Esophagus squamous epithelium (tissue), 5 donors: ENCODE measurements at places on chromosomes 4 and X. TPM values are rescaled to one million over a fixed set of nuclear protein-coding genes. Genes with fewer than 3 reads are reported as not detected.

Gene ZFX
- 66.2 TPM for total RNA-seq

Gene PAGE4
- total RNA-seq, result not detected

Gene DHRSX
- total RNA-seq, result 4.1 TPM

Gene ADH1A
- total RNA-seq, result not detected

Gene CNOT6L
- 15.3 TPM for total RNA-seq

Gene PRKG2
- total RNA-seq, result 0.91 TPM

Gene CXCL13
- total RNA-seq, result not detected

Gene MND1
- 4.1 TPM for total RNA-seq

Gene LDOC1
- 2.1 TPM for total RNA-seq

Gene RHOXF1
- not detected for total RNA-seq

Gene RAP2C
- 21.8 TPM for total RNA-seq

Gene NDNF
- 1.3 TPM for total RNA-seq

Gene F8
- total RNA-seq, result 1.2 TPM

Gene PRDM8
- 0.59 TPM for total RNA-seq

Gene NSUN7
- 2.1 TPM for total RNA-seq

- no peak for DNase-seq
These were observed 43.9 kb downstream of the LUZP4 start for GRCh38 chrX:115333446-115333845.

- DNase-seq, result no peak
These were observed 49.5 kb upstream of the ADRA2C start for GRCh38 chr4:3716631-3717235.

GRCh38 chr4:94403751-94404150 lies 48.0 kb upstream of the PDLIM5 start:
- DNase-seq, result no peak

GRCh38 chr4:113635739-113636437 lies 125.7 kb downstream of the CAMK2D start:
- DNase-seq, result no peak

- no peak for DNase-seq
These were observed 49.2 kb downstream of the CDS1 start for GRCh38 chr4:84632092-84632491.
